HFFc6 (cell line): ENCODE measurements at places on chromosomes 5 and 9.

- DNase-seq = no peak
These were observed 8.9 kb downstream of the AKNA start for GRCh38 chr9:114378883-114379282.

GRCh38 chr5:59188419-59189225, 605.7 kb downstream of the RAB3C start:
- peak; percentile 55 for DNase-seq

DNA sequence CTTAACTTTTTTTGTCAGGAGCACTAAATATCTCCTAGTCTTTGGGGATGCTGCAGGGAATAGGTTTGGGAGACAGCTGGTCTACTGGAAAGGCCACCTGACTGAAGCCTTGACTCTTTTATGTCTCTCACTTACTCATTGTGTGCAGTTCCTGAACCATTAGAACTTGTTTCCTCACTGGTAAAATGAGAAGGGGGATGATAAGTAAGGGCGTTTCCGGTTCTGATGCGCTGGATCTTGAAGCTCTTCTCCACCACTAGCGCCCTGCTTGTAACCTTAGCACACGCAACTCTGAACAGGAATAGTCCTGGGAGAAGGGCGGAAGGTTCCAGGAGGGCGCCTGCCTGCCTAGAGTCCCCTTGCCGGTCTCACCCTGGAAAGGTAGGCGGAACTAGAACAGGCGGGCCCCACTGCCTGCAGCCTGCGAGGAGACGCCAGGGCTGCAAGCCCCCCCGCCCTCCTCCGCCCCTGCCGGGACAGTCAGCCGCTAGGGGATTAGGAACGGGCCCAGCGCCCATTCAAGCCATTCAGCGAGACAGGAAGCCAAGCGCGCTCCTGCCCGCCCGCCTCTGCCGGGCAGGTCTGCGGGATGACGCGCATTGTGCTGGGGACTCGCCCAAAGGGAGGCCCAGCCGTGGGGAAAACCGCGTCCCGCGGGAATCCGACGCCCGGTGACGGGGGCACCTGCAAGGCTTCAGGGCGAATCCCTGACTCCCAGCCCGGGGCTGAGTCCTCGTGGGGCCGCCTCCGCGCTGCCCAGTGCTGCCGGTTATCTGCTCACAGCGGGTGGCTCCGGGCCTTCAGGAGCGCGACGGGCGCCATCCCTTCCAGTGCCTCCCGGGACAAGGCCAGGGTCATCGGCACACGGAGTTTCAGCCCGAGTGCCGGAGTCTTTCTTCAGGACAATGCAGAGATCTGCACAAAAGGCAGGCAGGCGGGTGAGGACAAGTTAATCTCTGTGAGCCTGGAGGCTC, 44.0 kb upstream of the XPA start:
- peak; percentile 70 for DNase-seq

GRCh38 chr9:13361076-13361475, 81.6 kb upstream of the MPDZ start:
- no peak for DNase-seq

- DNase-seq = no peak
These were observed 19.5 kb upstream of the CRB2 start for GRCh38 chr9:123336449-123336848.

DNA sequence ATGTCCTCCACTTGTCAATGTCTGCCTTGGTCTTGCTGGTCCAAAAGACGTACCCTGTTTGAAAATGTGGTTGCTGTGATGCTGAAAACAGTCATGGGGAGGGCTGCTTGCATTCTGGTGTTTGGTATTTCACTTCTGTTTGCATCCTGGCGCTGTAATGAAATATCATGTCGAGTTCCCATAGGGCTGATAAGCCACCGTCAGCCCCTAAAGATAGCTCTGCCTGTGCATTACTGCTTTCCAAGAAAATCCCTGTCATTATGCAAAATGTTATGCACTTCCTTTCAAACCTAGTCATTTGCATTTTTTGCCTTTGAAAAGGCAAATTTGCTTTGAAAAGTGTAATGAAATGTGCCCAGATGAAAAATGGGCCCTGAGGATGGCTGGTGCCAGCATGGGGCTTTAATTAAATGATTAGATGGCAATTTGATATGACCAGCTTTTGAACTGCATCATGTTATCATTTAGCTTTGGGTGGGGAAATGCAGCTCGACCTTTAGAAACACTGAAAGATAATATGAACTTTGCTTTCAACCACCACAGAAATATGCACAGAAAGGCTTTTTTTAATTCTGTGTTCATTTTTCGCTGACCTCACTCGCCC, 374.4 kb upstream of the SGCD start:
- DNase-seq = no peak

GRCh38 chr5:175444060-175444904, at the start of gene DRD1:
TSS of gene DRD1 (minus strand) at chr5:175444182. CDS start at chr5:175443099, 1,083 bp downstream.
- DNase-seq = no peak
